ENCODE measurements at places on chromosomes 11 and 22.

GRCh38 chr11:129377739-129378138 lies 2.1 kb downstream of the BARX2 start:
- no peak for DNase-seq

DNA sequence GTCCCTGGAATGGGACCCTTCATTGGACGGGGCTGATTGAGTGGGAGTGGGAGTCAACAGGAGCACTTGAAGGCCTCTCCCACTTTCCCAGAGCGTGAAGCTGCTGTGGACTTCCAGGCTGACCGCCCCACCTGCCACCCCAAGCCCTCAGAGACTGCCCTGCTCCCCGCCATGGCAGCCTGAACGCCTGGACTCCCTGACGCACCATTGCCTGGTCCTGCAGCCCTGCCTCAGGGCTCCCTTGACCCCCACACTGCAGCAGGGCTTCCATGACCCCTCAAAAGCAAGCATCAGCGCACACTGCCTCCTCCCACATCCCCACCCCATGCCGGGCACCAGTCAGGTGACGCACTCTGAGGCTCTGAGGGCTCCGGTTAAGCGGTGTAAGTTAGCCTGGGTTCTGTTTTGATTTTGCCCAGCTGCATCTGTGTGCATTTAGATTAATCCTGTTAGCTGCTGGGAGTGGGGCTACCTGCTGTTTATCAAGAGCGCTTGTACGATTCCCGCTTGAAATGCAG lies 39.4 kb downstream of the TRIM29 start:
- DNase-seq = no peak

DNA sequence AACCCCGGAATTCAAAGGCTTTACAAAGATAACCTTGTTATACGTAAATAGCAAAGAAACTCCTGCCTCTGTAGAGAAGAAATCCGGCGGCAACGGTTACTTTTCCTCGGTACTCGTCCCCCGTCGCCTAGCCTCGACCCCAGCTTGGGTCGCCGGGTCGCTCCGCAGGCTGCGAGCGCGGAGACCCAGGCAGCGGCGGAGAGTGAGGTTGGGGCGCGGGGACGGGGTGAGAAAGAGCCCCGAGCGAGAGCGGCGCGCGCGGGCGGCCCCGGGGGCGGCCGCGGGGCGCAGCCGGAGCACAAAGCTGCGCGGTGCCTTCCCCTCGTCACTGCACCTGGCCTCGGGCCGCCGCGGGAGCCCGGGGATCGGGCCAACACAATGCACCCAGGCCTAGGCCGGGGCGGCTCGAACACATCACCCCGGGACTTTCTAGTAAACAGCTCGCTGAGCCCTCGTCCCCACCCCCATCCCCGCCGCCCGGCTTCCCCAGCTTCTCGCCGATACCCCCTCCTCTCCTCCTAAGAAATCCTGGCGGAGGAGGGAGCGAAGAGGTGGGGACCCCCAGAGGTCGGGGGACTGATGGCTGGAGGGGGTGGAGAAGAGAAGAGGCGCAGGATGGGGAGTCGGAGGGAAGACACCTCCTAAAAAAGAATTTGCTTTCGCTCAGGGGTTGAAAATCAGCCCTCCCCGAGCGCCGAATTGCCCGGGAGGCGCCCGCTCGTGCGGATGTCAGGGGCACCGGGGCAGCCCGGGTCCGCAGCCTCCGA lies 845 bp downstream of the MPPED2 start:
- no peak for DNase-seq

- DNase-seq = no peak
Observed at GRCh38 chr11:61720597-61720996, 31.8 kb upstream of the MYRF start.

DNA sequence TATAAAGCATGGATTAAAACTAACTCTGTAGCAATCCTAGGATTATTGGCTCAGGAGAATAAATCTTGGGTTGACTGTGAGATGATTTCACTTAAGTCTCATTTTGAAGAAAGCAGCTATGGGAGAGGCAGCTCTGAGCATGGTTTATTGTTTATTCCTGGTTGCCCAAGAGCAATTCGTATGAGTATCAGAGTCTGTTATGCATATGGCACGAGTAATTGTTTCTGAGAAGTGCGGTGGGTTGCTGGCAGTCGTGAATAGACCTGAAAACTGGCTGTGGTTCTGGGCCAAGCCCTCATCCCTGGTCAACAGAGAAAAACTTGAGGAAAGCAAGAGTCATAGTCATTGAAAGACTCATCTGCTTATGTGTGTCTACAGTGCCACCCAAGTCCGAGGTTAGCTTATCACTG lies 26.8 kb downstream of the DIXDC1 start:
- no peak for DNase-seq

DNA sequence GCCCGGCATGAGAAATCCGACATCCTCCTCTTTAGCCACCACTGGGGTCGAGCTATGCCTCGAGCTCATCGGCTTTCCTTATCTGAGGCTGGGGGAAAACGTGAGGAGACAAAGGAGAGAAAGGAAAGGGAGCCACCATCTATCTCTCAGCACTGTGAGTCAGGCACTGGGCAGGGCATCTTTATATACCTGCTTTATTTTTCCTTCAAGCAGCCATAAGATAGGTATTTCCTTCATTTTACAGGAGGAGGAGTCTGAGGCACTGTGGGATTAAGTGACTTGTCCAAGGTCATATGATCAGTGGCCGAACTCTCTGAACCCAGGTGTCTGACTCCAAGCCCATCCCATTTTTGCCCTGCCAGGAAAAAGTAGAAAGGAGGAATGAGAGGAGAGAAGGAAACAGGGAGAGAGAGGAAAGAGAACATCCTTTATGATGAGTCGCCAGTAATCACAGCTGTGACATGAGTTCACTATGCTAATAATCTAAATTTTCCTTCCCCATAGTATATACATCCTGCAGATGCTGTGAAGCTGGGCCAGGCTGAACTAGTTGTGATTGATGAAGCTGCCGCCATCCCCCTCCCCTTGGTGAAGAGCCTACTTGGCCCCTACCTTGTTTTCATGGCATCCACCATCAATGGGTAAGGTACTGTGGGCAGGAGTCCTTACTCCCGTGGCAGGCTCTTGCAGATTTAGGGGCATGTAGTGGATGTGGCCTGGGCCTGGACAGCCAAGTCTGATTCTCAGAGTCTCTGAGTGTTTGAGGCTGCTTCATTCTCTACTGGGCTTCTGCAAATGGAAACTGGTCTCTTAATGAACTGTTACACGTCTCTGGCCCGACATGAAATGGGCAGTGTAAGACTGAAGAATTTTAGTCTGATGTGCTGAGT lies 21.8 kb downstream of the NAT10 start:
- DNase-seq = no peak

GRCh38 chr11:83852775-83853442 lies 566.7 kb upstream of the CCDC90B start:
- DNase-seq = no peak
